ENCODE measurements at places on chromosomes 1 and 21.

GRCh38 chr1:101233495-101233894 is 3.3 kb upstream of the S1PR1 start:
- no peak for DNase-seq

DNA sequence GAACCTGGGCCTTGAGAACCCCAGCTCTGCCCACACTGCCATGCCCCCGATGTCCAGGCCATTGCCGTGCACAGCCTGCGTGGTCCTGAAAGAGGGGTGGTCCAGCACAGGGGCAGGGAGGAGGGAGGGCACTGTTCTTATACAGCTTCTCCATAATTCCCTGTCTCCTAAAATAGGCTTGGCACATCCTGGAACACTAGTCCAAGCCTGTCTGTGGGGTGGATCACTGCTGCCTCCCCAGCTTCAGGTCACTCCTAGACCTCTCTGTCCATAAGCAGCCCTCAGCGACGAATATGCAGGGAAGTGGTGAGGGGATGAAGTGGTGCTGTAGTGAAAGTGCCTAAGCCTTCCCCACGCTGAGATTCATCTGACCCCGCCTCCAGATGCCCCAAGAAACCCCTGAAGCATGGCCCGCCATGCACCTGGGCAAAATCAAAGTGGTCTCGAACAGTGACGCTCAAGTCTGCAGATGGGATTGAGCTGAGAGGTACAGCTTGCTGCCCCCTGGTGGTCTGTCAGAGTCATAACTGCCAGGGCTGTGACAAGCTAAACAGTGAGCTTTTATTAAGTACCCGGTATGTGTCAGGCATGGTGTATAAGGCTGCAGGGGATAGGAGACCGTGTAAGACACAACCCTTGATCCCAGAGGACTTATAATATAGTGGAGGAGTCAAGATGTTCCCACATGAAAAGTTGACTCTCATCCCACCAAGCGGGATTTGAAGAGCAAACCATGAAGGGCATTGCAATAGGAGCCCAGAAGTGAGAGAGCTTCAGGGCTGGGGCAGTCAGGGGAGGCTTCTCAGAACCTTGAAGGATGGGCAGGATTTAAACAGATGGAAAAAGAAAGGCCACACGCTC is 66.6 kb downstream of the FAM163A start:
- DNase-seq, result peak; percentile 58

GRCh38 chr1:32798679-32799416 is 18.3 kb downstream of the YARS1 start:
- no peak for DNase-seq

- DNase-seq, result no peak
Observed at GRCh38 chr21:25939396-25939761, 204.6 kb downstream of the GABPA start.

- DNase-seq, result no peak
Observed at GRCh38 chr21:37677006-37677405, 239.3 kb downstream of the KCNJ6 start.

GRCh38 chr1:101167891-101168290 is 68.9 kb upstream of the S1PR1 start:
- DNase-seq, result no peak

DNA sequence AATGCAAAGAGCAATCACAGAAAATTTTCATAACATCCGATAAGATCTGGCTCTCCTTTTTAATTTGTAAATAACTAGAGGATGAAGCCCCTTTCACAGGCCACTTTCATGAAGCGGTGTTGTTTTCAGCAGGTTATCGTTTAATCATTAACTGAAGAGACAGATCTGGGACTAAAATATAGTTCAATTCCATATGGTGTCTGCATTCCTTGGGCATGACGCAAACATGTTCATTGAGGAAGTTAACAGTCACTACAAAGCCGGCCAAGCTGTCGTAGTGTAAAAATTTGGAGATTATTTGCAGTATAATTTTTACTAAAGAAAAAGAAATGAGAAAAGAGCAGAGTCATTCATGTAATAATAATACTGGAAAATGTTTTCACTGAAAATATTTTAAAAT is 565.2 kb upstream of the ADAMTS5 start:
- DNase-seq, result no peak

GRCh38 chr1:15173863-15174614 is 20.5 kb downstream of the TMEM51 start:
- DNase-seq, result no peak

GRCh38 chr1:157993918-157994605 is 617 bp downstream of the KIRREL1 start:
- DNase-seq, result no peak

DNA sequence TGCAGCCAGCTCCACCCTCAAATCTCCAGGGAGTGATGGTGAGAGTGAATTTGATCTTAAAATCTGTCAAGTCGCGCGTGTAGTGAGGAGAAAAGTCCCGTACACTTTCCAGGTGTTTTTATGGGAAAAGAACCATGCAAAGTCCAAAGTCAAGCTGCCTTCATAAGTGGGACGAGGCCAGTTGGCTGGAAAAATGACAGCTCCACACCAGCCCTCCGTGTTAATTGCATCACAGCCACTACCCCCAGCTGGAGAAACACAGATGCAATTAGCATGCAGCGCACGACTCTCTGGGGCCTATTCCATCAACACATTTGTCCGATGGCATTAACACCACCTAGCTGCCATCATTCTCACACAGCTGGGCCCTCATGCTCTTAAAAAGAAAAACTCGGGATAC is 68.4 kb downstream of the KLHDC7A start:
- no peak for DNase-seq

DNA sequence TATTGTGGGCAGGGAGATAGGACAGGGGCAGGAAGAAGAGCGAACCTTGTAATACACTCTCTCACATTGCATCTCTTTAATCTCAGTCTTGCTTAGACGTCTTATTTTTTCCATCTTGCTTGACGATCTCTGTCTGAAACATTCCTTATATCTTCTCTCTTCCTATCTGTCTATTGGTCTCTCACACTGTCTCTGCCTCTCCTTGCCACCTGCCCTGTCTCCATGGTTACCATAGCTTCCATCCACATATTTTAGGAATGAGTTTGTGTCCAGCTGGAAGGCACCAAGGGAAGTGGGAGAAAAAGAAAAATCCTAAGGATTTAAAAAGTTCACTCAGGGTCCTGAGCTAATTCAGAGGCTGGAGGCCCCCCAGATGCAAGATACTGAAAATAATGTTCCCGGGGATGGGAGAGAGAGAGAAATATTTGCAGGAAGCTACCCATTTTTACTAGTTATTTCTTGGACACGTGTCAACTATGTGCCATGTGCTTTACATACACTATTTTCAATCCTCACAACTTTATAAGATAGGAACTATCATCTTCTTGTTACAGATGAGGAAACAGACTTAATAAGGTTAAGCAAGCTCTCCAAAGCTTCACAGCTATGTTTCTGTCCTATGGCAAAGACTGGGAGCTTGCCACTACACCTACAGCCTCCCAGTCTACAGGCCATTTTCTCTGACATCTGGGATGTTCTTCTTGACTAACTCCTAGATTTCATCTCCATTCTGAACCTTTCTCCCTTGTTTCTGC is 933 bp downstream of the ANKRD34A start:
- DNase-seq, result no peak

DNA sequence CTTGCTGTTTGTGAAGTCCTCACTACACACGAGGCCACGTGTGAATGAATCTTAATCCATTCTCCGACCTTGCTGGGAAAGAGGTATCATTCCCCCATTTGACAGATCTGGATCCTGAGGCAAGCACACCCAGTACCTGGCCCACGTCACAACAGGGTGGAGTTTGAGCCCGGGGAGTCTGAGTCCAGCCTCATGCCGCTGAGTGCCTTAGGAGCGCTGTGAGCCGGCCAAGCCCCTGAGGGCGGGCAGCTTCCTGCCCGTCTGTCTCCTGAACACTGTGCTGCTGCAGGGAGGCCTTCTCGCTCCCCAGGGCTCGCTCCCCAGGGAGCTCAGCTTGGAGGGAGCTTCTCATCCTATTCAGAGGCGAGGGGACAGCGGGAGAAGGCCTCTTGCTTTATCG is 29.7 kb downstream of the SLC45A1 start:
- no peak for DNase-seq

DNA sequence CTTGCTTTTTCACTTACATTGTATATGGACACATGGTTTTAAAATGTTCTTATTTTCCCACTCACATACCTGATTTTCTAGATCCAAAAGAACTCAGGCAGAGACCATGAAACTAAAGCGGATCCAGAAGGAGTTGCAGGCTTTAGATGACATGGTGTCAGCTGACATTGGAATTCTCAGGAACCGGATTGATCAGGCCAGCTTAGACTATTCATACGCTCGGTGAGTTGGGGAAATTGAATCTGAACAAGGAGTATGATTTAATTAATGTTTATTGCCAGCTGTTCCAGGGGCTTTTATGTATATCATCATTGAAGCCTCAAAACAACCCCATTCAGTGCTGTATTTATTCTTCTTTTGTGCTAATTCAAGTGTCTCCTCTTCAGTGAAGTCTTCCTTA is 12.7 kb downstream of the GORAB start:
- no peak for DNase-seq

DNA sequence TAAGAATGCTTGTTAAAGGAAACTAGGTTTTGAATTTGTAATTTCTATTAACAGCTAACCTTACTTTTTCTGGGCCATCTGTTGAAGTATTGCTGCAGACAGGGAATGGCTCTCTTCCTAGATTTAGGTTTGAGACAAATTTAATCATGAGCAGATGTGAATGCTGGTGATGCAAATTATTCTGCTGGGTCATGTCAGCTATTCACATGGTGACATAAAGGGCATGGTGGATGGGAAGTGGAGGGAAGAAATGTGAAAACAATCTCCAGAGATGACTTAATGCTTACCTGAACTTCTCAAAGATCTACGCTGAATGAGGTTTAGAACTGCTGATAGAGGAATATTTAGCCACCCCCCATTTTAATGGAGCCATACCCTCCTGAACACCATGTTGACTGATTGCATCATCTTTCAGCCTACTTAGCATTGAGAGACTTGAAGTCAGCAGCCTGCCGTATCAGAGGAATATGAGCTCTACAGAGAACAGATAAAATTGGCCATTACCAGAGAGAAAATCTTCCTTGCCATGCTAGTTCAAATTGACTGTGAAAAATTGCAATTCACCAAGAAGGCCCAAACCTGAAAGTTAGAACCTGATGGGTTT is 138.8 kb downstream of the HHAT start:
- no peak for DNase-seq

GRCh38 chr1:76203127-76203526 is 128.6 kb downstream of the ST6GALNAC3 start:
- no peak for DNase-seq

DNA sequence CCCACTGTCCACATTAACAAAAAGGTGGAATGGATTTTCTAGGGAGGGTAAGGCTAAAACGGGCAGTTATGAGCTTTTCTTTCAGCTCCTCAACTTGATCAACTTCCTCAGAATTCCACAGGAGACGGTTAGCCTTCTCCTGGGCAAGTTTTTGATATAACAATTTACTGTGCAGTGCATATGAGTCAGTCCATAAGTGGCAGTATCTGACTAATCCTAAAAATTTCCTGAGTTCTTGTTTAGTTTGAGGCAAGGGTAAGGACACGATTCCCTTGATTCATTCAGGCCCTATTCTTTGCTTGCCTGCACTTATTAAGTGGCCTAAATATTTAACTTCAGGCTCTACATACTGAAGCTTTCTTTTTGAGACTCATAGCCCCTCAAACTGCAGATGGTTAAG is 6.2 kb upstream of the AADACL3 start:
- DNase-seq, result no peak

GRCh38 chr1:58900396-58900795 is 116.5 kb upstream of the JUN start:
- no peak for DNase-seq

- DNase-seq, result no peak
Observed at GRCh38 chr1:15255582-15256149, 8.6 kb downstream of the FHAD1 start.

DNA sequence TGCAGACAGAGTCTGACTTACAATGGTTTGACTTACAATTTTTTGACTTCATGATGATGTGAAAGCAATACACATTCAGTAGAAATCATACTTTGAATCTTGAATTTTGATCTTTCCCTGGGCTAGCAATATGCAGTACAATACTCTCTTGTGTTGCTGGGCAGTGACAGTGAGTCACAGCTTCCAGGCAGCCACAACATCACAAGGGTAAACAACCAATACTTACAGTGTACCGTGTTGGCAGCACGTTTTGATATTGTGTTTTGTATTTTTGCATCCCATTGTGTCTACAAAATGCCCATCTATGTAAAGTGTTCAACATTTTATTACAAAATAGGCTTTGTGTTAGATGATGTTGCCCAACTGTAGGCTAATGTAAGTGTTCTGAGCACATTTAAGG is 150.9 kb downstream of the NTMT2 start:
- no peak for DNase-seq

- no peak for DNase-seq
Observed at GRCh38 chr21:38243732-38244406, 12.9 kb upstream of the KCNJ15 start.

GRCh38 chr1:1066403-1067283 is 7.5 kb downstream of the RNF223 start:
- DNase-seq, result no peak

DNA sequence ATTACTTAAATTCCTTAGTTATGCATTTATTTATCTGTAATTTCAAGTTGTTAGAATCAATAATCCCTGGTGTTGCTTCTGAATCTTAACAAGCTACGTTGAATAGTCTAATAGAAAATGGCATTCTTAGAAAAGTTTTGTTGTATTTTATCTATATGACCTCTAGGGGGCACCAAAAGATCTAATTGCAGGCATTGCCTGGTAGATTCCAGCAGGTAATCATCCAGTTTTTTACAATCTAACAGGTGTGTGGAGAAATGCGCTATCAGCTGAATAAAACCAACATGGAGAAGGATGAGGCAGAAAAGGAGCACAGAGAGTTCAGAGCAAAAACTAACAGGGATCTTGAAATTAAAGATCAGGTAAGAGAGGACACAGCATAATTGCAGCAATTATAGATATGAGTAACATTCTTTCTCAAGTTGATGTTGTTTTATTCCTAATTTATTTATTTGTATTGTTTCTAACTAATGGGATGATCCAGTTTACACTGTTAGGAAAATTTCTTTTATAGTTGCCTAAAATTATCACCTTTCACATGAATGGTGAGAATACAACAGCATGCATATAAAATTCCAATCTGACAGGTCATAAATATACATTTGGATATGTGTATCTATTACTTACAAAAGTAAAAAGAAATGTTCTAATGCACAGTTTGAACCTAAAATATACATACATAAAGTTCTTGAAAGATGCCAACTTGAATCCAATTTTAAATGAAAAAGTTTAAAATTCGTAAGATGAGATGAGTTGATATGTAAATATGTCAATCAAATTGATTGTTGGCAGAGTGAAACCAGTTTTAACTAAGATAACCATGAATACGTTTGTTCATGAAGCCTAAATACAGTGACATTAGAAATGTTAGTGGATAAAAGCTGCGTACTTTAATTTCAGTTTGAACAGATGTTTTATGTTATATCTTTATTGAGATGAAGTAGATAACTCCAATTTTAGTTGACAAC is 88.4 kb downstream of the SDCCAG8 start:
- DNase-seq, result no peak

DNA sequence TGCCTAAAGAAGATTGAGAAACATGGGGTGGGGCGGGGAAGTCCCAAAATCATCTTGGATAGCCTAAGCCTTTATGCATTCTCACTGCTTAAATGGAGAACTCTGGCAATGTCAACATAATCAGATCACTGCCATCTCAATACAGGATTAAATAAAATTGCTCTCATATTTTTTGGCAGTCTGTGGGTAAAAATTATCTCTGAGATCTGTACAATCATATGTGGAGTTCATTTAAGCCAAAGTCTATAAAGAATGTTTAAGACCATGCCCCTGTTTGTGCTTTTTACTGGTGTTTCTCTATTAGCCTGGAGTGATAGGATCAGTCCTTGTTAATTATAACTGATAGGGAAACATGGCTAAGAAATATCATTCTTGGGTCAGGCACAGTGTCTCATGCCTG is 136.3 kb downstream of the GPR52 start:
- DNase-seq, result no peak
